ENCODE measurements at places on chromosomes 4 and X.

DNA sequence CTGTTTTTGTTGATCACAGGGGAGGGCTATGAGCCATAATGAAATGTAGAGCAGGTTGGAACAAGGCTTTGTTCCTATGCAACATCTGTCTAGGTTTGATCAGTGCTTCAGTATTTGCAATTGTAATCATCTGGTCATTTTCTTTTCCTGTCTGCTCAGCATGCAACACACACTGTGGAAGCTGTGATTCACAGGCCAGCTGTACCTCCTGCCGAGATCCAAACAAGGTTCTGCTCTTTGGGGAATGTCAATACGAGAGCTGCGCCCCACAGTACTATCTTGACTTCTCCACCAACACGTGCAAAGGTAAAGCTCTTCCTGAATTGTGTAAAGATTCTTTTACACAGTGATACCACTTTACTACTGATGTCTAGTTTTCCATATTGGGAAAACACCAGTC is 181.9 kb upstream of the ANXA3 start:
- no peak for DNase-seq

- no peak for DNase-seq
Measured at GRCh38 chr4:175833574-175834311, 21.7 kb upstream of the GPM6A start.

DNA sequence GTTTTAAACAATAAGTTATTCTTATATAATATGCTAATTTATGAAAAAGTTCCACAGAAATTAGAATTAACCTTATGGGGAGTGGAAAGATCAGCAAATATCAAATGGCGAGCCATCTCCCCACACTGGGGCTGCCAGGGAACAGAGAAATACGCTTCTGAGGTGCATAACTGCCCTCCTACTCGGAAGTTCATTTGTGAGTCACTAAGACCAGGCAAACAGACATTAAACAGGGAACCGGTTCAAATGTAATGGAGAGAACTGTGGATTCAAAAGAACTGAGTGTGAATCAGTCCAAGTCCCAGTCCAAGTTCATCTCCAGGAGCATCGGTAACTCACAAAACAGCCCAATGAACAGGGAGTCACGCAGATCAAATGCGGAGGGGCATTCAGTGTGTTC is 11.4 kb upstream of the S100G start:
- DNase-seq, result no peak

- no peak for DNase-seq
Measured at GRCh38 chr4:188959424-188959823, 820.2 kb downstream of the TRIML1 start.

- DNase-seq, result no peak
Measured at GRCh38 chrX:93695981-93696380, 22.0 kb downstream of the FAM133A start.

GRCh38 chrX:10931976-10932375 is 179.2 kb upstream of the HCCS start:
- no peak for DNase-seq
